Activated naive CD8-positive, alpha-beta T cell treated with anti-CD3 and anti-CD28 coated beads, Interleukin-2, amount 50 U/mL, for 16 hours (primary cell): ENCODE measurements at places on chromosomes 1 and 21.

DNA sequence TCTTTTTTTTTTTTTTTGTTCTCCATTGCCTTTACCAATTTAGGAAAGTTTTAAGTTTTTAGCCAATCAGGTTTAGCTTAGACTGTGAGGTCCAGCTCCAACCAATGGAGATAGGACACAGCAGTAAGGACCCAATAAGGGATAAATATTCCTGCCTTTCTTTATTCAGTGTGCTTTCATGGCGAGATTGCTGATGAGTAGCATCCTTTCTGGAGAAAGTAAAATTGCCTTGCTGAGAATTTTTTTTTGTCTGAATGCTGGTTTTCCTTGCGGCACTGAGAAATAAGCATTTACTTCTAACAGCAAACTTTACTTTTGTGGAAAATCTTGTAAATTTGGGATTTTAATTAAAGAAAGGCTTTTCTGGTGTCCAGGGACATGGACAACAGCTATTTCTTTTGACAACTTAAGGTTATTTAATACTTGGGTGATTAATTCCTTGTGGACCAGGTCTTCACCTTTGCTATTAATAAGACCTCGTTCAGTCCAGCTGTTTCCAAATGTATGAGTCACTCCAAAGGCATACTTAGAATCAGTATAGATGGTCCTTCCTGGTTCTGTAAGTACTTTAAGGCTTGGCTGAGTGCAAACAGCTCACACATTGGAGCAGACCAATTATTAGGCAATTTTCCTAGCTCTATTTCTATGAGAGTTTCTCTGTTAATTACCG is 54.1 kb downstream of the SERINC2 start:
- no peak for DNase-seq

DNA sequence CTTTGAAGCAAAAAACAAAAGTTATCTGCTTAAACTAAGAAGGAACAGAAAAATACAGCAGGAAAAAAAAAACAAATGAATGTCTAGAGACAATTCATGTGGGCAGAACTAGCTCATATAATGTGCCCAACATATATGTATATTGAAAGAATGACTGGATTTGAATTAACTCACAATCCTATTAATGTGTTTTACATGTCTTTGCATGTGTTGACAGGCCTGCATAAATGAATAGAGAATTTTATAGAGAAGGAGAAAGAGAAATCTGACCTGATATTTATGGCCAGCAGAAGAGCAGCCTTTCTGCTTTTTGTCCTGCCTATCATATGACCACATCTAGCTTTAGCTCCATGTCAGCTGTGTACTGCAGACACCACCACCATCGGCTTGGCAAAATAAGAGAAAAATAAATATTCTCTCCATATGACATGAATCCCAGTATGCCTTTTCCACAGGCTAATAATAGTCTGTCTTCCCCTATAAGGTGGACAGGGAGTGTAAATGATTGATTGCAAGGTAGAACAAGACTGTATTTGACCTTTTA is 171.5 kb upstream of the PALMD start:
- no peak for DNase-seq

- DNase-seq = peak; percentile 44
Measured at GRCh38 chr21:45078877-45079281, 4.5 kb downstream of the ADARB1 start.

DNA sequence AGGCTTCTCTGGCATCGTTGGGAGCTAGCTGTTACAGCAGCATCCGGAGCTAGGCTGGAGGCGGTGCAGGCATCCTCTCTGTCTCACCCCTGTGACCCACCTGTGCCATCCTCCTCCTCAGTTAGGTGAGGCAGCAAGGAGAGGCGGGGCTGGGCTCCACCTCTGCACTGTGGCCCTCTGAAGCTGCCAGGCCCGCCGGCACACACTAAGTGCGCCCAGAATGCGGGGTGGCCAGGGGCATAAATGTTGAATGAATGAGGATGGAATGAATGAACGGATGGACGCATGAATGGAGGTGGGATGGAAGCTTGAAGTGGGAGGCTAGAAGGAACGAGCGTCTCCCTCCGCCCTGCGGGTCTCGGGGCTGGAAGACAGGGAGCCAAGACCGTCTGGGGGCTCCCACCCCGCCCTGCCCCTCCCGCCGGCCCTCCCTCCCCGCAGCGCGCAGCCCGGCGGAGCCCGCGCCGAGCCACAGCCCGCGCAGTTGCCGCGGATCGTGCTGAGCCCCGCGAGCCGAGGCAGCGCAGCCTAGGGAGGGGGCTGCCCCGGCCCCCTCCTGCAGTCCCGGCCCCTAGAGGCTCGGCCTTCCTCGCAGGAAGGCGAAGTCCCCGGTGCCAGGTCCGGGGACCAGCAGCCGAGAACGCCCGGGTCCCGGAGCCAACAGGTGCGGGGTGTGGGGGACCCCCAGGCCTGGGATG is at the start of gene HCRTR1:
Gene HCRTR1 (plus strand): TSS at position 472 of the 698 bp plus-strand sequence. CDS start 1,504 bp downstream, outside the sequence.
- no peak for DNase-seq

DNA sequence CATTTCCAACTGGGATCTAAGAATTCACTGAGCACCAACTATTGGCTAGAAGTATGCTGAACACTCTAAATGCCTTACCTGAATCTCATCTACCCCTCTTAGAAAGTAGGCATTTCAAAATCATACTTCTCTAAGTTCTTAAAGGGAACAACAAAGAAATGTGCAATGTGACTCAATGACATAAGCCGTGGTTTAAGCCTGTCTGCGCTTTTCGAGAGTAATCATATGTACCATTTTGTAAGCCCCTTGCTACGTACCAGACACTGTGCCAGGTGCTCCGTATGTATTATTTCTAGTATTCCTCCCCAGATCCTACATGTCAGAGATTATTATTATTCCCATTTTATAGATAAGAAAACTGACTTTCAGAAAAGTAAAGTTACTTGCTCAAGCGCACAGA is 454.2 kb downstream of the SETD4 start:
- DNase-seq = no peak

DNA sequence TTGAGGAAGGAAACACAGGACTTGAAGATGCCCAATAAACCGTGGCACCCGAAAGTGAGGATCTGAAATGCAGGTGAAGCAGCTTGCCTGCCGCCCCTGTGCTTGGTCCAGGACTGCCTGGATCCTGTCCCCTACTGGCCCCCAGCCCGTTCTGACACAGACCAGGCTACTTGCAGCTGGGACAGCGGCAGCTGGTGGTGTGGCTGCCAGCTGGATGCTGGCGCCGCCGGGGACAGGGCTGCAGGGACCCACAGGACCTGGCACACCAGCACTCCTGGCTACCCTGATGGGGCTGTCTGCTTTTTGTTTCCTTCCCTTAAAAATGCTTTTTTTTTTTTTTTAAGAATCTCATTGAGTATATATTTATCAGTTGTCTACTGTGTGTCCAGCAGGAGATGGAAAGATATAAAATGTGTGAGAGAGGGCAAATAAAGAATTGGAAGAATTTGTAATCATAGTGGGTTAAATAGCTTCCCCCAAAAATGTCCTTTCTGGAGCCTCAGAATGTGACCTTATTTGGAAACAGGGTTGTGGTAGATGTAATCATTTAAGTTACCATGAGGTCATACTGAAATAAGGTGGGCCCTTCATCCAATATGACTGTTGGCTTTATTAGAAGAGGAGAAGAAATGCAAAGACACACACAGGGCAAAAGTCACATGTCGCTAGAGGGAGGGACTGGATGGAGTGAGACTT is 165.6 kb downstream of the DSCAM start:
- no peak for DNase-seq

GRCh38 chr1:220698607-220699016 is 8.4 kb downstream of the C1orf115 start:
- DNase-seq = no peak

GRCh38 chr1:226986496-226987178 is 46.5 kb downstream of the COQ8A start:
- DNase-seq = no peak

GRCh38 chr1:29280409-29281131 is 44.2 kb downstream of the PTPRU start:
- DNase-seq = no peak

DNA sequence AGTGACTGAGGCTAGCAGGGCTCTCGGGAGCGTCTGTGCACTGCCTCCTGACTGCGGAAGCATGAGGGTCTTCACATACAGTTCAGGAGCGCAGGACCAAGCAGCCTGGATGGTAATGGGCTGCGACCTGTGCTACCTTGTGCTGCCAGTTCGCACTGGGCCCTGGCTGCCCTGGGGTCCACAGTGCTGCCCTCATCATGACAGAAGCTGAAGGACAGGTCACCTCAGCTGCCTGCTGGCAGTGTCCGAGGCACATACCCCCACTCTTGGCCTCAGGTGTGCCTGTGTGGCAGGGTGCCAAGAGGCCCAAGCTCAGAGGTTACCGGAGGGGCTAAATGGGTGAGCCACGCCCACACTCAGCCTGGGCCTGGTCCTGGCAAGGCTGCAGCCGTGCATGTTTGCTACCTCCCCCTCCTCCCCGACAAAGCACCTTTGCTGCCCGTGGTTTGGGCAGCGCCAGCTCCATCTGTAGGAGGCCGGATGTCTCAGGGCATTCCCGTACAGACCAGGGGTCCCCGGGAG is 4.4 kb downstream of the JMJD4 start:
- no peak for DNase-seq

GRCh38 chr1:114088392-114089299 is 65.0 kb downstream of the SYT6 start:
- DNase-seq = no peak

GRCh38 chr1:193222056-193222615 is 35.7 kb upstream of the B3GALT2 start:
- DNase-seq = no peak

GRCh38 chr21:27885296-27885711 is 918.4 kb upstream of the ADAMTS5 start:
- no peak for DNase-seq

DNA sequence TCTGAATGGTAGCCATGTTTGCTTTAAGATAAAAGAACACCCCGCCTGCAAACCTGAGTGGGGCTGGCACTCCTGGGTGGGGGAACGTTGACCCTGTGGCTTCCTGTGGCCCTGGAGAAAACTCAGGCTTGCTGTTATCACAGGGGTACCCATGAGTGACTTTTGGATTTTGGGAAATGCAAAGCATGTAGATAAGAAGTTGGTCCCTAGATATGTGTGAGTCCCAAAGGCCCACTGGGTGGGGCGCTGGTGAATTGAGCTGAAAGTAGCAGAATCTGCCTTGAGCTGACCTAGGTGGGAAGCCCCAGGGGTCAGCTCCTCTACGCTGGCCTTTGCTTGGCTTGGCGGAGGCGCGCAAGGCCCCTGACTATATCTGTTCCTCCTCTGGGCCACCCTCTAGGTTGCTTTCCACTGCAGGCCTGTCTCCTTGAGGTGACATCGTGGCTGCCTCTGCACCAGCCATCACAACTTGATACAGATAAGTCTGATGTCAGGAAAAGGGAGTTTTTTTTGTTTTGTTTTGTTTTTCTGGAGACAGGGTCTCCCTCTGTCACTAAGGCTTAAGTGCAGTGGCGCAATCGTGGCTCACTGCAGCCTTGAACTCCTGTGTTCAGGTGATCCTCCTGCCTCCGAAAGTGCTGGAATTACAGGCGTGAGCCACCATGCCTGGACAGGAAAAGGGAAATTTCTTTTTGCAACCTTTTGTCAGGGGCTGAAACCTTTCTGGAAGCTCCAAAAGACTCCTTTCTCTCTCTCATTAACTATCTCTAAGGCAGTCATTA is 72.2 kb downstream of the AGPAT3 start:
- DNase-seq = no peak

DNA sequence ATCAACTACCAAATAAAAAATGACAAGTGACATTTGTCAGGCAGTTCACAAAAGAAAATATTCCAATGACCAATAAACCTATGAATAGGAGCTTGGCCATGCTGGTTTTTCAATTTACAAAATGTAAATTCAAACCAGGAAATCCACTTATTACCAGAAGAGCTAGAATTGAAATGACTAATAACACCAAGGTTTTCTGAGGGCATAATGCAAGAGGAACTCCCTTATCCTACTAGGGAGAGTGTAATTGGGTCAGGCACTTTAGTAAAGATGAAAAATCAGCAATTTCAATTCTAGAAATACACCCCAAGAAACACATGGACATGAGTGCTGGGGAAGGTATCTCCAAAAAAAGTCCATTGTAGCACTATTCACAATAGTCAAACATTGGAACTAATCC is 16.7 kb upstream of the TIAM1 start:
- DNase-seq = no peak

- no peak for DNase-seq
Measured at GRCh38 chr21:28229814-28230213, 762.9 kb downstream of the LTN1 start.

GRCh38 chr1:56573311-56573710 is 6.1 kb downstream of the PLPP3 start:
- no peak for DNase-seq

- no peak for DNase-seq
Measured at GRCh38 chr1:199124351-199124750, 485.5 kb downstream of the PTPRC start.

DNA sequence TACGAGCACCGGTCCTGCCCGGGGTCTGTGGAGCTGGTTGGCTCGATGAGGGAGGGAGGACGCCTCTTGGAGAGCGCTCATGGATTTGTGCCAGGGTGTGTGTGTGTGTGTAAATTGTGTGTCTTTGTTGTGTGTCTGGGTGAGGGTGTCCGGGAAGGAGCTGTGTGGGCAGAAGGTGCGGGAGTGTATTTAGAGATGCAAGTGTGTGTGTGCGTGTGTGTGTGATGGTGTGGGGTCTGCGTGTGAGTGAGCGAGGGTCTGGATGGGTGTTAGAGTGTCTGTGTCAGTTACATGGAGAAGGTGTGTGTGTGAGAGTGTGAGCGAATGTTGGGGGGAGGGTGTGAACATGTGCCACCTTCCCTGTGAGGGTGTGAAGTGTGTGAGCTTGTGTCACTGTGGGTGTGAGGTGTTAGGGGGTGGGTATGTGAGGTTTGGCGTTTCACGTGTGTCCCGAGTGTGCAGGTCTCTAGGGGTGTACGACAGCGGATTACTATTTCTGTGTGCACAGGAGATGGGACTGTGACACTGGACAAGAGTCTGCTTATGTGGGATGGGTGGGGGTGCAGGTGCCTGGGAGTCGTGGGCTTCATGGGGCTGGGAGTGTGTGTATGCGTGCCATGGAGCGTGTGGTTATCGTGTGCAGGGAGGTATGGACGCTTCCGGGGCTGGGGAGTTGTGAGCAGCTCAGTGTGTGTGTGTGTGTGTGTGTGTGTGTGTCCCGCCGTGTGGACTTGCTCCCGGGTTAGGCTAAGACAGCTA is 880 bp downstream of the IGSF21 start:
- DNase-seq = no peak

GRCh38 chr1:112850034-112850757 is 105.8 kb downstream of the SLC16A1 start:
- no peak for DNase-seq

- no peak for DNase-seq
Measured at GRCh38 chr1:175493321-175494010, 249.9 kb downstream of the TNR start.

- DNase-seq = no peak
Measured at GRCh38 chr1:219120624-219121544, 52.8 kb upstream of the LYPLAL1 start.

- DNase-seq = no peak
Measured at GRCh38 chr1:20358761-20359263, 68.1 kb downstream of the VWA5B1 start.
